ENCODE measurements at places on chromosomes 1 and 21.

GRCh38 chr1:211497489-211498045 lies 5.6 kb upstream of the RD3 start:
- DNase-seq, result no peak

DNA sequence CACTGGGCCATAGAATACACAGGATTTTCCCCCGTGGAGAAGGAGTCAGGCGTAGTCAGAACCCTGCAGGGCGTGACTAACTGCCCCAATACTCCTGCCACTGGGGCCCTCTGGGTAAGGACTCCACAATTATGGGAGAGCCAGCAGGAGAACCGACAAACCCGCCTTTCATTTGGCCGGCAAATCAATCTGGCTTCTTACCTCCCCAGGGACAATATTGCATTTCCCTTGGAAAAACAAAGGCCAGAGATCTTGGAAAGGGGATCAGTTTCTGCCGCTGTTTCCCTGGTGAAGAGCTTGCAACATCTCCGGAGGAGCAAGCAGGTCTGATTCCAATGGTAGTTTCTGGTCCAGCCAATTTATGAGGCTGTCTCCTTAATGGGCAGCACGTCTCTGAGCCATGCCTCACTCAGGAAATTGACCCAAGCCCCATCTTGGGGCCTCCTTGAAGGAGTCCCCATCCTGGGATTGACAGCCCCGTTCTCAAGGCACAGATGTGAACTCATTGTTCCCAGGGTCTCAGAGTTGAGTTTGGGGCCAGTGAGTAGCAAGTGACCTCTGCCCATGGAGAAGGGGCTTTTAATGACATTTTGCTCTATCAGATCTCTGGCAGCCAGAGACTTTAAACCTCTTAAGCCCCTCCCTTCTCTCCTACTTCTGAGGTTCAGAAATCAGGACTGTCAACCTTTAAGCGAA lies 4.3 kb downstream of the TRABD2B start:
- no peak for DNase-seq

DNA sequence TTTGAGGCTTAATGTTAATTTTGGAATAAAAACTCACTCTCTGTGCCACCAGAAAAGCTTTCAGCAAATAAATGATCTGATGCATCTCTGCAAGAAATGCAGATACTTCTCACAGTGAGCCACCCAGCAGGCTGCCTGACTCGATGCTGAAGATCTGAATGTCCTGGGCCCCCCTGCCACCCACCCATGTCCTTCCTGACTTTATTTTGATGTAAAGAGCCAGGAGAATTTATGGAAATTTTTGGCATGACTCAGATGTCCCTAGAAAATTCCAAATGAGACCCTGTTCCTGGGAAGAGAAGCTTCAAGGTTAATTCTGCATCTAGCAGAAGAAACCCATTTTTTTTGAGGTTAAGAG lies 62.8 kb upstream of the COA6 start:
- no peak for DNase-seq

DNA sequence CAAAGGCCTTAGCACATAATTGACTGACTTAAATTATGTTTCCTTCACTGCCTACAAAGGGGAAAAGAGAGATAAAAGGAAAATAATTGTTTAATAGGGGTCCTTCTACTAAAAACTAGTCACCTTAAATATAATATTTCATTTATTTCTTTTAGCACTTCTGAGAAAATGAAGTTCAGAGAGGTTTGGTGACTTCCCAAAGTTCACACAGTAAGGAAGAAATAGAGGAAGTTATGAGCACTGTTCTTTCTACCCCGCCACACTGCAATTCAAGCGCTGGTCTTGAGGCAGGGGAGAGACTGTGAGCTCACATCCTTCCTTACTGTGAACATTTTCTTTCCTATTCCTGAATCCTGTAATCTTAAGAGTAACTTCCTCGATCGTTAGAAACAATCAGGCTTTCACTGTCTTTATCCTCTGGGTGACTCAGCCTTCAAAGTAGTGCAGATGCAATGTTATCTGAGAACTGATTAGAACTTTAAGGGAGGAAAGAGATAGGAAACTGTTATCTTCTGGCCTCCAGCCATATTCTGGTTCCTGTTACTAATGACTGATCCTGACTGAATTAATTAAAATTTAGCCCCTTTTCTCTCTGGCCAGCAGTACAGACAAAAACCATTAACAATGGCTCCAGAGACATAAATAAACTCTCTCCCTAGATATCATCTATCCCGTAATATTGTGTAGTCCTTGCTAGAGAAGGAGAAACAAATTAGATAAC lies 6.8 kb downstream of the RGS5 start:
- no peak for DNase-seq

DNA sequence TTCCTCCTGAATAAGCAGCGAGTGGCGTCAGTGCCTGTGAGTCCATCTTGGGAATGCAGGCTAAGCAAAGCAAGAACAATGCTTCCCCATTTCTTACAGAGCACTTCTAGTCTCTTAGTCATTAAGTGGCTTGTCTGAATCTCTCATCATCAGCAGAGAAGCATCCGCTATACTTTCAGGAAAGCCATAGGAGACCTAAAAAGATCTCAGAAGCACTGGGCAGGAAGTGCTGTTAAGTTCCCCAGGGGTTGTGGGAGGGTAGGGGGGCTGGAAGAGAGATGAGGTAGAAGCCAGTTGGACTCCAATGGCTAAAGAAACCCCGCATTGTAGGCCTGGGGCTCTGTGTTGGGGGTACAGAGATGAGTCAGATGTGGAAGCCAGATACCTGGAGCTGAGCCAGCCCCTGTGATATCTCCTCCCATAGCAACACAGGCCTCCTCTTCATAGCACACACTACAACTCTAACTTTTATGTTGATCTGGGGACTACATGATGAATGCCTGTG lies 44.9 kb downstream of the SYT6 start:
- no peak for DNase-seq

- no peak for DNase-seq
Observed at GRCh38 chr1:183980951-183981525, 56.5 kb downstream of the COLGALT2 start.

GRCh38 chr1:153799566-153800465 lies 24.6 kb downstream of the SLC27A3 start:
- DNase-seq, result no peak

GRCh38 chr1:9120312-9120958 lies 8.5 kb downstream of the GPR157 start:
- no peak for DNase-seq

DNA sequence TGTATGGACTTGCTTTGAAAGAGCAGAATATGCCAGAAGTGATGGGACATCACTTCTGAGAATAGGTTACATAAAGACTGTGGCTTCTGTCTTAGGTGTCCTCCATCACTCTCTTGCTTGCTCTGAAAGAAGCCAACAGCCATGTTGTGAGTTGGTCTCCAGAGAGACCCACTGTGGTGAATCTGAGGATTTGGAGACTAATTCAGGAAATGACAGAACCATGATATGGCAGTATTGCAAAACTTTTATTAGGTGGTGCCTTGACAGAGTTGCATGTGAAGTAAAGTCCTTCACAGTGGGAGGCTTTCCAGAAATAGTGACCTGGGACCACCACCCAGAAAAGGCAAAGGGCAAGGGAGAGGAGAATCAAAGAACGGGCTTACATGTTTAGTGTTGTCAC lies 628.6 kb downstream of the KCNT2 start:
- DNase-seq, result no peak

DNA sequence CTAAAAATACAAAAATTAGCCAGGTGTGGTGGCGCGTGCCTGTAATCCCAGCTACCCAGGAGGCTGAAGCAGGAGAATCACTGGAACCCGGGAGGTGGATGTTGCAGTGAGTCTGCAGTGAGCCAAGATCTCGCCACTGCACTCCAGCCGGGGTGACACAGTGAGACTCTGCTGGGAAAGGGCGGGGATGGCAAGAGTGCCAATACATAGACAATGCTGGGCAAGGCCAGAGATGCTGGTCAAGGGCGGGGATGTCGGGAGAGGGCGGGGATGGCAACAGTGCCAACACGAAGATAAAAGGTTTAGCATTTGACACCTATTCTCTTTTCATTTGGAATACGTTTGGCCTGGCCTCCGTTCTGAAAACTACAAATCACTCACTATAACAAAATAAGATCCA lies 11.0 kb downstream of the SSU72 start:
- no peak for DNase-seq

Measured in epithelial cell of proximal tubule (primary cell).